Fibroblast of skin of right quadriceps (primary cell): ENCODE measurements at places on chromosomes 4 and X.

DNA sequence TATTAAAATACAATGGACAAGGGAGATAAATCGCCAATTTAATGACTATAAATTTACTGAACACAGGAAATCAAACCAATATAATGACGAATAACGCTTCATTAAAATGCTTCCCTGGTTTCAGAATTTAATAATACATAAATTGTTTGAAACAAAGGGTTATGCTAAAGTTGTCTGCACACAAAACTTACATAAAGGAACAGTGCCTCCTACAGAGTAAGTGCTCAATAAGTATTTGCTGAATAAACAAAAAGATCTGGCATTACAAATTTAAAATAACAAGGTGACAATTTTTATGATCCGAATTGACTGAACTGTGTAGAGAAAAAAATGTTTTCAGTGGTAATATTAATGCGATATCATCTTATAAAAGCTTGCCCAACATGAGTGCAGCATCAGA lies 69.6 kb downstream of the NOCT start:
- peak; percentile 10 for DNase-seq

DNA sequence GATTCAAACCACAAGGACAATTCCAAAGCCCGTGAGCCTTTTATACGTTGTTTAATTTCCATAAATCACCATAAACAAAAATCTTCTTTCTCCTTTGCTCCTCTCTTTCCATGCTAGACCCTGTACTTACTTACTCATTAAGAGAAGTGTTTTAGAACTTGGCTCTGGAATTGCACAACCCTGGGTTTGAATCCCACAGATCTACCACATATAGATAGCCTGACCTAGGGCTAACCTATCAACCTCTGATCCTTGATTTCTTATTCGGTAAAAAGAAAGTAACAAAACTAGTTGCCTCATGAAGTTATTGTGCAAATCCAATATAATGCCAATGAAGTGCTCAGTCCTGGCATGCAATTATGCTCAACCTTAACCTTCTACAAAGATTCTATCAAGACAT lies 68.8 kb downstream of the ZAR1 start:
- no peak for DNase-seq

- DNase-seq = no peak
These were observed 16.5 kb upstream of the NDNF start for GRCh38 chr4:121088867-121089266.

DNA sequence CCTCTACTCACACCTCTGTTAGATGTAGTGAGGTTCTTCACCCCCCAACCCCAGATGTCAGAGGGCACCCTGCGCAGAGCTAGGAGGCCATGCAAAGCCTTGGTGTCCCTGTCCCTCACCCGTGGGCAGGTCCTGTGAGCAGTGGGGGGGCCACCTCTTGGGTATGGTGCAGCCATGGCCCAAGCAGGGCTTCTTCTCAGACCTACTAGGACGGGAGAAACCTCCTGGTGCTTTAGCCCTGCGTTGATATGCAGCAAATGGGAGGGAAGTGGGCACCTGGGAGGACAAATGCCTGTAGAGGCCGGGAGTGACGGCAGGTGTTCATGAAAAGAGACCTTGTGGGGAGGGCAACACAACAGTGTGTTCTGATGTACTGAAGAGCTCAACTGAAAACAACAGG lies 38.5 kb upstream of the MSANTD1 start:
- no peak for DNase-seq
